ENCODE measurements at places on chromosomes 7 and 10.

GRCh38 chr7:87375662-87376435, 30.4 kb downstream of the CROT start:
- no peak for DNase-seq

- no peak for DNase-seq
These were observed 16.6 kb downstream of the JAZF1 start for GRCh38 chr7:28163949-28164348.

GRCh38 chr7:111892588-111892987, 313.6 kb downstream of the DOCK4 start:
- DNase-seq, result no peak

DNA sequence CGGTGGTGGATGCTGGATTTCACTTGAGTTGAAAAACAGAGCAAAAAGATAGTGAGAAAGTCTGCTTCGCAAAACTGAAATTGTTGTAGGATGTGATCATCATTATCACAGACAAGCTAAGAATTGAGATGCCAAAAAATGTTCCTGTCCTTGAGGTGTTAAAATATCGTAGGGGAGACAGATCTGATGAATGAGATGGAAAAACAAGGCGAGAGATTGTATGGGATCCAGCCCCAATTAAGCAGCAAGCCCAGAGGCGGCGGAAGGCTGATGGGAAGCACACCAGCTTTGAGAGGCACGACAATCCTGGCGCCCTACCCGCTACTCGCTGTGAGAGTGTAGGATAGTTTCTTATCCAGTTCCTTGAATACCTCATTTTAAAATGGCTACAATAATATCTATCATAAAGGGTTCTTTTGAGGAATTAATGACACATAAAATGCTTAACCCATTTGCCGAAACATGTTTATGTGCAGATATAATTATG, 131.1 kb upstream of the PTN start:
- no peak for DNase-seq
